ENCODE measurements at places on chromosomes 2 and 18. TPM values are rescaled to one million over a fixed set of nuclear protein-coding genes. Genes with fewer than 3 reads are reported as not detected.

GRCh38 chr18:79953971-79954651 is 2.7 kb upstream of the SLC66A2 start:
- no peak for DNase-seq

DNA sequence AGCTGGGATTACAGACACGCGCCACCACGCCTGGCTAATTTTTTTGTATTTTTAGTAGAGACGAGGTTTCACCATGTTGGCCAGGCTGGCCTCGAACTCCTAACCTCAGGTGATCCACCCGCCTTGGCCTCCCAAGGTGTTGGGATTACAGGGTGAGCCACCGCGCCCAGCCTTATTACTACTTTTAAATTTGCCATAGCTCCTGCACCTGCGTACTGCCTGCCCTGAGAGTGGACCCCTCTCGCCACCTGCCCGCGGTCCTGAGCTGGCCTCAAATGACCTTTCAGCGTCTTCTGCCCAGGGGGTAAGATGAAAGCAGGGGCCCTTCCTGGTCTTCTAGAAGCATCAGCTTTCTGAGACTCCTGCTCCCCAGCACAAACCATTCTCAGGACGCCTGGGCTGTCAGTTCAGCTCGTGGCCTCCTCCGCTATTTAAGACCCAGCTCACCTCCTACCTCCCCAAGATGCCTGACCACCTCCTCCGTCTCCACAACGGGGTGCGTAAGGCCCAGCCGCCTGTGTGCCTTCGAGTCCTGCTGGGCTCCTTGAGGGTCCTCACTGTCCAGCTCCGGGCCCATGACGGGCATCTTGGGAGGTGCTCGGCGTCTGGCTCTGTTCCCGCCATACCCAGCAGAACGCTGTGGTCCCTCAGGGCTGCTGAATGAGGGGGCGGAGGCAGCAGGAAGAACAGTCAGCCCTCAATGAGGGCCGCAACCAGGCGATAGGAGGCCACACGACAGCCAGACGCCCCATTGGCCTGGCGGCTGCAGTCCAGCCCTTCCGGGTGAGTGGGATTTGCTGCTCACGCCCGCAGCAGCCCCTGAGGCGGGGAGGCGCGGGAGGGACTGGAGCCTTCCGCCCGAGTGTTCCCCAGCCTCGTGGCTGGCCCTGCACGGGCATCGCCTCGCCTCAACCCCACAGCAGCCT is 266.6 kb downstream of the TFCP2L1 start:
- DNase-seq: no peak

DNA sequence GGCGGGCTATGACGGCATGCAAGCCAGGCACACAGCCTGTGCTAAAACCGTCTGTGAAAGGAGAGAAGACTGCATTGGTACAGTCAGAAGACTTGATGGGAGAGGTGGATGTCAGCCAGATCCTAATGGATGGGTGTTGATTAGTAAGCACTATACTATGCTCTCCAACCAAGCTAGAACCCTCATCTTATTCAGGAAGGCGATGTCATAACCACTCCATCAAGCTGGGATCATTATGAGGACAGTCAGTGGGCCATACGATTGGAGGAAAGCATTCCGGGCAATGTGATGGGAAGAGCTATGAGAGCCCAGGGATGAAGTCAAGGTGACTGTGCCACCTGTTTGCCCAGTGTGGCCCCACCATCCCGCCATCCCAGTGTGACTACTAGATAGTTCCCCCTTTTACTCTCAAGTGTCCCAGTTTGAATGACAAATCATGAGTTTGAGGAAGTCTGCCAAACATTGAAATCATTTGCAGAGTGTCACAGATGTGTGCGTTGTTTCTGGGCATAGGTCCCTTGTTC is 66.4 kb downstream of the MRPS9 start:
- DNase-seq: peak; percentile 33

- no peak for DNase-seq
Observed at GRCh38 chr2:221777119-221777518, 205.0 kb upstream of the EPHA4 start.

Gene CAPN14
- polyA plus RNA-seq: not detected

- DNase-seq: no peak
Observed at GRCh38 chr2:234910186-234910679, 41.6 kb upstream of the SH3BP4 start.

All from GM23248 (cell line).